ENCODE measurements at places on chromosomes 6 and 20.
A peak's percentile ranks its signal among the peaks of the same experiment; 100 is the strongest.

GRCh38 chr6:163457637-163458561 is 43.4 kb downstream of the QKI start:
- no peak for DNase-seq

GRCh38 chr6:44022296-44022661 is 105.0 kb downstream of the MRPL14 start:
- DNase-seq = no peak

- DNase-seq = no peak
These were observed 50.6 kb downstream of the TRAF3IP2 start for GRCh38 chr6:111555036-111555435.

DNA sequence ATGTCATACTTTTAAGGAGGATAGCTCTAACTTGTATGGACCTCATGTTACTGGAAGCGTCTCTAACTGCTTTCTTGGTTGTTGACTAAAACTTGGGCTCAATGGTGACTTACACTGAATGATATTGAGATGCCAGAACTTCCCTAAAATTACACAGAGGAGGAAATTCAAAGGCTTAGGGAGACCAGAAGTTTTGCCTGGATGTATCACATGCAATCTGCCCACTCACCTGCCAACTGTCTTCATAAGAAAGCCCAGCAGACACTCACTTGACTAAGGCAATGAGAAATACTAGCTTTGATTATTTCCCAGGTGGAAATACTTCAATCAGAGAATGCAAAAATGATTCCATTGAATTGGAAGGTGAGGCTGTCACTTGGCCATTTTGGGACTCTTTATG is 51.2 kb upstream of the PDYN start:
- no peak for DNase-seq

DNA sequence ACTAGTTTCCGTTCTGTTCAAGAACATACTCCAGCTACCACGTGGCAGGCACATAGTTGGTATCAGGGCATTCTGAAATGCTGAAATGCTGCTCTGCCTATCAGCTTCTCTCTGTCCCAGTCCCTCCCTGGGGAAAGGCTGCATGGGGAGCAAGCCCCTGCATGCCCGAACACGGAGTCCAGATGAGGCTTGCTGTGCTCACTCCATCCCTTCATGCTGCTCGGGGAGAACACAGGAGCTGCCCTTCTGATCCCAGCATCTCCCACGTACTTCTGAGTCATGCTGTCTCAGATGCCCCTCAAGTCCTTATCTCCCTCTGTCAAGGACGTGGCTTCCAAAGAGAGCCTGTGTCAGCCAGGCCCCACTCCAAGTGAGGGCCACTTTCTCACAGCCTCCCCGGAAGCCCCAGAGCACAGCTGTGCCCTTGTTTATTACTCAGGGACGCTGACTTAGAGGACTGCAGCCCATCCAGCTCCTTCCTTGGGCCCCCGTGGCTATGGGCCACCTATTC is 29.4 kb downstream of the THBS2 start:
- no peak for DNase-seq

- DNase-seq = peak; percentile 47
These were observed 79.5 kb downstream of the FYN start for GRCh38 chr6:111793711-111794111.

DNA sequence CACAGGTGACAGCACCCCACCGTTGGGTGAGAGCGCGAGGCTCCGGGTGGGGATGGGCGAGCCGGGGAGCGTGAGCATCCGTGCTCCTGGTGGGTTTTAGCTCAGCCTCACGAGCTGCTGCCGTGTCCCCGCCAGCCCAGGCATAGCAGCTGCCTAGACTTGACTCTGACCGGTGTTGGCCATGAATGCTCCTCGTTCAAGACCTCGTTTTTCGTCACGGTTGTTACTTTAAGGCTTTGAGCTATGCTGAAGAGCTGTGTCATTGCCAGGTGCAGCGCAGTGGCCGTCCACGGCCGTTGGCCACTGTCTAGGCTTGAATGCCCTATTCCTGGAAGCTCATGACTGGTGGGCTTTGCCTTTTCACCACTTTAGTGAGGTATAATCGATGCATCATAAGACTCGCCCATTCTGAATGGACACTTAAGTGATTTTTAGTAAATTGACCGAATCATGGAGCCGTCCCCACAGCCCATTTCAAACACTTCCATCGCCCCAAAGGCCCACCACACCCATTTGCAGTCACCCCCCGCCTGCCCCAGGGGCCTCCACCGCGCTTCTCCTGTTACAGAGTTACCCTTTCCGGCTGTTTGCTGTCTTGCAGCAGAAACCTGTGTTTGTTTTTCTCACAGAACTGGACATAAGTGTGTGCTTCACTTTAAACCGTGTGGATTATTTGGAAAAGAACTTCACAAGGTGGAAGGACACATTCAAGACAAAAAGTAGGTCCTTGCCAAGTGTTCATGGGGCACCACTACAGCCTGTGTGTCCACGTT is 21.4 kb upstream of the ADRM1 start:
- DNase-seq = no peak

DNA sequence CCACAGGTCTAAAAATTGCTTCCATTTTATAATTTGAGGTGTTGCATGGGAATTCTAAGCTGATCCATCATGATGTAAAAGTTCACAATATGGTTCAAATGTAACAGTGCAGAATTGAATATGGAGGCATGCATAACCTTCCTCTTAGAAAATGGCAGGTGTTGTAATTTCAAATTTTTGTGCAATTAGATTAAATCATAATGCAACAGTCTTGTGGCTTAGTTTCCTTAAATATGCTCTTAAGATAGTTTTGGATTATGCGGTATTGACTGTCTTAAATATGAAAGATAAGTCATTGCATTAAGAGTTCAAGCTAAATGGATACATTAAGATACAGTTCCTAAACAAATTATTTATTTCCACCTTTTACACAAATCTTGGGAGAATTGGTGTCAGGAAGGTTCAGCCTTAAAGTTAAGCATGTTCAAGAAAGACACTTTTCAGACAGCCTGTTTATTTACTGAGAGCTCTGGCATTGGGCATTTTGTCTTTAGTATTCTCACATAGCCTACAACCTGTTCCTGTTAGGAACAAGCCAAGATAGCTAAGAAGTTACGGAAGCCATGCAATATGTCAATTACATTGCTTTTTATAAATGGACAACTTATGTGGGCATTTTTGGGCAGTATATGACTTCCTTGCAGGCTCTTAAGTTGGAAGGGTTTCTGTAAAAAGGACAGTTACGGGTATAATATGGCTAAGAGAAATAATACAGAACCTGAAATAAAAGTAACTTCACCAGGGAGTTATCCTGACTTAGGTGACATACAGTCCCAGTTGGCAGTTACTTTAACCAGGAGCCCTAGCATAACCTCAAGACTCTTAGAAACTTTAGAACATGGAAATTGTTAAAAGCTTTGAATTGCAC is 9.3 kb downstream of the SRSF3 start:
- no peak for DNase-seq

- no peak for DNase-seq
These were observed 986.2 kb upstream of the CITED2 start for GRCh38 chr6:140360651-140361050.

DNA sequence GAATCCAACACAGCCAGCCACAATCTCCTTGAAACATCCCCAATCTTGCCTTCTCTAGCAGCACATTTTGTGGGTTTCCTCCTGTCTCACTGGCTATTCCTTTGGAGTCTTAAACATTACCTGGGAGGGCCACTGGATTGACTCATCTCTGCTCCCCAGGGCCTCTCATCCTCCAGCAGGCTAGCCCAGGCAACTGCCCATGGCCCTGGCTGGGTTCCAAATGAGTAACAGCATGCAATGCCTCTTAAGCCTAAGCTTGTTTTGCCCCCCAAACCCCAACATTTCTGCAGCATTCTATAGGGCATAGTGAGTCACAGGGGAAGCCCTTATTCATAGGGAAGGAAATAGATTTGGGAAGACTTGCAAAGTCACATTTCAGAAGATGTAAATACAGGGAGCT is 204.9 kb downstream of the FOXA2 start:
- DNase-seq = no peak

- DNase-seq = no peak
These were observed 40.2 kb downstream of the MRPL14 start for GRCh38 chr6:44086931-44087574.

DNA sequence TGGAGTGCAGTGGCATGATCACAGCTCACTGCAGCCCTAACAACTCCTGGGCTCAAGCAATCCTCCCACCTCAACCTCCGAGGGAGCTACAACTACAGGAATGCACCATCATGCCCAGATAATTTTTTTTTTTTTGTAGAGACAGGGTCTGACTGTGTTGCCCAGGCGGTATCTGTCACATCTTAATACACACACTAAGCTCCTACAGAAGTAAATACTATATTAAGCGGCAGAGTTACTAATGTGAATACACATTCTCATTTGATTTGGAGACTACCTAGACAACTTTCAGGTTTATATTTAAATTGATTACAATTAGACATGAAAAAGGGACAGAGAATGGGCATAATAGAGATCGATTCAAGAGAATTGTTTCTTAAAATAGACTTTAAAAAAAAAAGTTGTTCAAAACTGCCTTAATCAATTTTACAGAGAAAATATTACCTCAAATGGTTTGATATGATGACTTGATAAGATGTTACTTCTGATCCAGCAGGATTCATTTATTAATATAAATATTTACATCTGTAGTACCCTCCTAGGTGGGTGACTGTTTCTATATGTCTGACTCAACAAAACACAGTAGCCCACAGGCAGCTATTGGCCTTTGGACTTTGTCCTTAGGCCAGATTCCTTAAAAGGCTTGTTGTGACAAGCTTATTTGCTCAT is 7.1 kb upstream of the LOC128125822 start:
- DNase-seq = no peak

- no peak for DNase-seq
These were observed 16.6 kb downstream of the NKX2-4 start for GRCh38 chr20:21380711-21381110.

GRCh38 chr20:33418033-33418432 is 16.7 kb upstream of the CDK5RAP1 start:
- no peak for DNase-seq

GRCh38 chr6:166313255-166314070 is 5.3 kb upstream of the PRR18 start:
- peak; percentile 45 for DNase-seq

- no peak for DNase-seq
These were observed 18.3 kb upstream of the CITED2 start for GRCh38 chr6:139392794-139393193.

GRCh38 chr6:16933961-16934360 is 167.9 kb upstream of the STMND1 start:
- no peak for DNase-seq

DNA sequence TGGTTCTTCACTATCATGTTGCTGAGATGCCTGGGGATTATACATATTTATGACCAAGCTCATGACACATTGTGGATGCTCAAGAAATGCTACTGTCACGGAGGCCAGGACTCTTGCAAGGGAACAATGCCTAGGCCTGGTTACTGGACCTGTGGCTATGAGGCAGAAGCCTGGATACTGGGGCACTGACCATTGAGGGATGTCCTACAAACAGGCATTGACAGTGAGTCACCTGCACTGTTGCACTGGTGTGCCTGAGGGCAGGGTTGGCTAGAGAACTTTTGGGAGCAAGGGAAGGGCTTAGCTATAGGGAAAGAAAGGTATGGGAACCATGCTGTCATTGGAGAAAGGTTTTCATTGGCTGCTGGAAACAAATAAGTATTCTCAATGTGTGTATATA is 313.1 kb upstream of the SUPT3H start:
- DNase-seq = no peak

GRCh38 chr20:32333988-32334885 is 23.9 kb upstream of the ASXL1 start:
- peak; percentile 70 for DNase-seq

- DNase-seq = no peak
These were observed 301.8 kb upstream of the AGPAT4 start for GRCh38 chr6:161575523-161576254.

DNA sequence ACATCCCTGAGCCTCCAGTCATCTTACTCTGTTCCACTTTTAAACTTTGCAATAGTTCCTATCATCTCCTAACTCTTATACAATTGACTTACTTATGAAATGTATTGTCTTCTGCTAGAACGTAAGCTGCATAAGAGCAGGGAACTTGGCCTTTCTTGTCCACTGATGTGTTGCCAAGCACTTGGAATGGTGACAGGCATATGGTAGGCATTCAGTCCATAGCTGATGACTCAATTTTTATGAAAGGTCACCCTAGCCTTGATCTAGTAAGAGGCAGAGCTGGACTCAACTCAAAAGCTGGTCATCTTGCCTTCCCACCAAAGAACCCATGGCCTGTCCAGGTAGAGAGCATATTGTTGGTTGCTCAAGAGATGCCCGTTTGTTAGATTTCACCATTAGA is 82.4 kb upstream of the FAM184A start:
- no peak for DNase-seq

GRCh38 chr6:157615420-157615769 is 207.7 kb upstream of the SNX9 start:
- DNase-seq = no peak

- DNase-seq = no peak
These were observed 285.6 kb upstream of the ID4 start for GRCh38 chr6:19551611-19552010.

DNA sequence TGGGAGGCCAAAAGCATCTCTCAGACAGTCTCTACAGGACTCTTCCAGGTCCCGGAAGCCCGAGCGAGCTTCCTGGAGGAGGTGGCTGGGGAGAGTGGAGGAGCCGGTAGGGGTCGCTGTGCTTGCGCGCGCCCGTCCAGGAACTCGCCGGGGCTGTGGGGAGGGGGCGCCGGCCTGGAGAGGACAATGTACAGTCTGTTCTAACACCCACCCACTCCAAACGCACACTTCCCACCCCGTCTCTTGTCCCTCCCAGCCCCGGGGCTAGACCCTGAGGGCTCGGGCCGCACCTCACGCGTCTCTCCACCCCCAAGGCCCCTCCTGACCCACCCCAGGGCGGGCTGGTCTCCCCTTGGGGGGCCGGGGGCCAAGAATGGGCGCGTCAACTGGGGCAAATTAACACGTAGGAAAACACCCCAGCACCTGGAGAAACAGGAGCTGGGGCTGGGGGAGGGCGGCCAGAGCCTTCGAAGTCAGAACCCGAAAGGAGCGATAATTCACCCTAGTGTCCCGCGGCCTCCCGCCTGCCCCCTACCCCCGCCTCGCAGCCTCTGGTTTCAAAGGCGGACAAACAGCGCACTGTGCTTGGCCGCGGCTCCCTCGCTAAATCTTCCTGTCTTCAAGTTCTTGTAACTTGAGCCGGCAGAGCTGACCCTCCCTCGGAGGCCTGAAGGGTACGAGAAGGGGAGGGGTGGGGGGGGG is 103.2 kb upstream of the FOXP4 start:
- DNase-seq = no peak

- no peak for DNase-seq
These were observed 7.0 kb downstream of the KAT14 start for GRCh38 chr20:18144541-18145099.

DNA sequence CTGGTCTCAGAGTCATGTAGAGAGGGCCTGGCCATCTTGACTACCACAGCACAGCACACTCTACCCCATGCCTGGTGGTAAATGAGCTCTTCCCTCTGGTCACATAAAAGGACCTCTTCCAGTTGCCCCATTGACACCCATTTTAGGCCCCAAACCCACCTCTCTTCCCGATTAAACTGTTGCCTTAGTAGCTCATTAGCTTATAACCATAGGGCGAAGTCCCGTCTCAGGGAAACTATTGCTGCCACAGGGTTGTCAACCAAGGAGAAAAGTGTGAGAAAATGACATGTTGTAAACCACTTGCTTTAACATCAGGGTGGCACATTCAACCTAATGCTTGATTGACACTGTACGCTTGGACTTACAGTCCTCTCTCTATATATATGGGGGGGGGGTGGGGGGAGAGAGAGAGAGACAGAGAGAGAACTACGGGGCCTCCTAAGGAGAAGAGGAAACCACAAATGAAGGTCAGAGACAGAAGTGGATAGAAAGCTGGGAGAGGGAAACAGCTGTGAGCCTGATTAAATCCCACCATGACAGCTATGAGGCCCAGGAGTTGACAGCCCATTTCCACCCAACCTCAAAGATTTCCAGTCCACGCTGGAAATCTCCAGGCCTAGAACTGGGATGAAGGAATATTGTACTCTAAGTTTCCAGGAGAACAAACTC is 14.9 kb upstream of the BTN1A1 start:
- no peak for DNase-seq
